NCI-H2029 (cell line): ENCODE measurements at places on chromosomes 16 and 17.

- DNase-seq = no peak
Measured at GRCh38 chr17:76867578-76868175, 527 bp upstream of the MGAT5B start.

GRCh38 chr16:78879011-78879410 is 721.5 kb downstream of the MAF start:
- DNase-seq = no peak

DNA sequence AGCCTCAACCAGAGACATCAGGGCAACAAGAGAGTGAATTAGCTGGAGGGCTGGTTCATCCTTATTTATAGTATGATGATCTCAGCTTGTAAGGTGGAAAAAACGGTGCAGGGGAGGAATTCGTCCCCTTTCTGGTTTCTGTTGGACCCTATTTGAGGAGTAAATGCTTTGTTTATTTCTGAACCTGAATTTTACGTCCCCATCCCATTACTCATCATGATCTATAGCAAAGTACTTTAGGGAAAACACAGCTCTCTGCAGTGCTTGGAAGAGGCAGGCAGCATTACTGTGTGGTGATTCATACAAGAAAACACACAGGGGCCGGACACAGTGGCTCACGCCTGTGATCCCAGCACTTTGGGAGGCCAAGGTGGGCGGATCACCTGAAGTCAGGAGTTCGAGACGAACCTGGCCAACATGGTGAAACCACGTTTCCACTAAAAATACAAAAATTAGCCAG is 8.0 kb upstream of the VAT1L start:
- no peak for DNase-seq

DNA sequence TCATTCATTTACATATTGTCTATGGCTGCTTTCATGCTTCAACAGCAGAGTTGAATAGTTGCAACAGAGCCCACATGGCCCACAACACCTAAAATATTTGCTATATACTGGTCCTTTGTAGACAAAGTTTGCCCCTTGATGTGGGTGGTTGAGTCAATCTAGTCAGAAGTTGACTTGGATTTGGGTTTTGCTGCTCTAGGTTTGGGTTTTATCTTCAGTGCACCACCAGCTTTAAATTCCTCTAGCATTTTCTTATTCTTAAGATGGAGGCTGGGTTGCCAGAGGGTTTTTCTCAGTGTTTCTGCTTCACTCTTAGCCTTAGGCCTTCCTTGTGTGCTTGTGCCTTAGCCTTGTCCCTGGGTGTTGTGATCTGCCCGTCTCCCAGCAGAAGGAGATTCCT is 51.0 kb downstream of the CCDC182 start:
- DNase-seq = no peak

DNA sequence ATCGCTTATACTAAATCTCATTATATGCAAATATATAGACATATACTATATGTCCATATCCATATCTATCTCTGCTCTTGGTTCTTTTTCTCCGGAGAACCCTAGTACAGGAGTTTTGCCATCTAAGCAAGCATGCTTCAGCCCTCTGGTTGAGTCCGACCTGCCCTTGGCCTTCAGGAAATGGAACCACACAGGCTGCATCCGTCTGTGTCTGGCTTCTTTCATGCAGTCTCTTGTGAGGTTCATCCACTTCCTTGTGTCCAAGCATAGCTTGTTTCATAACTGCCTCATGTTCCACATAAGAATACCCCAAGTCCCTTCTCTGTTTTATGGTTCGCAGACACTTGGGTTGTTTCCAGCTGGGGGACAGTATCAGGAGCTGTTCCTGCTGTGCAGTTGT is 16.8 kb downstream of the SNX20 start:
- DNase-seq = no peak

- DNase-seq = no peak
Measured at GRCh38 chr17:61970030-61970429, 42.2 kb upstream of the INTS2 start.
